Posterior cingulate gyrus (tissue), 11 donors: ENCODE measurements at places on chromosomes 7 and 10.

- DNase-seq: no peak
These were observed 32.5 kb downstream of the ARHGAP22 start for GRCh38 chr10:48572414-48572813.

DNA sequence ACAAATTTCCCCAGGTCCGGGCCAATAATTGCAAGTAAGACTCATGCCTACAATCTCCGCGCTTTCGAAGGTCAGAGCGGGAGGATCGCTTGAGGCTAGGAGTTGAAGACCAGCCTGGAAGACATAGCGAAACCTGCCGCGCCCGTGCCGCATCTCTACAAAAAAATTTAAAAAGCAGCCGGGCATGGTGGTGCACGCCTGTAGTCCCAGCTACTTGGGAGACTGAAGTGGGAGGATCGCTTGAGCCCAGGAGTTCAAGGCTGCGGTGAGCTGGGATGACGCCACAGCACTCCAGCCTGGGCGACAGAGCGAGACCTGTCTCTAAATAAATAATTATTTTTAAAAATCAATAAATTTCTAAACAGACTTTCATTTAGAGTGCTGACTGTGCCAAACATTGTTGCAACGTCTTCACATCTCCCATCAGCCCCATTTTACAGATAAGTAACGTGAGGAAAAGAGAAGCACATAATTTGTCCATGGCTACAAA lies 494 bp upstream of the CFAP43 start:
- DNase-seq: no peak

- peak; percentile 21 for DNase-seq
These were observed 624.5 kb downstream of the PARD3 start for GRCh38 chr10:34190580-34190979.

- no peak for DNase-seq
These were observed 185.8 kb downstream of the GRM8 start for GRCh38 chr7:127066974-127067373.

DNA sequence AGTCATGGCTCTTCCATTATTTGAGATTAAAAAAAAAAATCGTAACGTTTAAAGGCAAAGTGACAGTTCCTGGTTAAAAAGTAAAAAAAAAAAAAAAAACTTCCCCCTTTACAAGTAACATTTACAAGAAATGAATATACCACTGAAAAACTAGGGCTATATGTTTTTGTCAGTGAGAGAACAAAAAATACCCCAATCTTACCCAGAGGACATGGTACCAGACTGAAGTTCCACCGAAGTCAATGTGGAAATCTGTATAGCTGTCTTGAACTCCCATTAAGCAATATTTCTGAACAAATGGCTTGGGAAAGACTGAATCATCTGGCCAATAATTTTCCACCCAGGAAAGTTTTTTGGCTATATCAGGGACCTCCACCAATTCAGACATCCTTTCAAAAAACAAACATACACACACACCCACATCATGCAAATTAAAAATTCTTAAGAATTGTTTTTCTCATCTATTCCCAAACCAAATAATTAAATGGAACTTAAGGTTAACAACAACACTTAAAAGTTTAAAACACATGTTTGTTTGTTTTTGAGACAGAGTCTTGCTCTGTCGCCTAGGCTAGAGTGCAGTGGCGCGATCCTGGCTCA lies 50.2 kb downstream of the KDM7A start:
- DNase-seq: no peak

DNA sequence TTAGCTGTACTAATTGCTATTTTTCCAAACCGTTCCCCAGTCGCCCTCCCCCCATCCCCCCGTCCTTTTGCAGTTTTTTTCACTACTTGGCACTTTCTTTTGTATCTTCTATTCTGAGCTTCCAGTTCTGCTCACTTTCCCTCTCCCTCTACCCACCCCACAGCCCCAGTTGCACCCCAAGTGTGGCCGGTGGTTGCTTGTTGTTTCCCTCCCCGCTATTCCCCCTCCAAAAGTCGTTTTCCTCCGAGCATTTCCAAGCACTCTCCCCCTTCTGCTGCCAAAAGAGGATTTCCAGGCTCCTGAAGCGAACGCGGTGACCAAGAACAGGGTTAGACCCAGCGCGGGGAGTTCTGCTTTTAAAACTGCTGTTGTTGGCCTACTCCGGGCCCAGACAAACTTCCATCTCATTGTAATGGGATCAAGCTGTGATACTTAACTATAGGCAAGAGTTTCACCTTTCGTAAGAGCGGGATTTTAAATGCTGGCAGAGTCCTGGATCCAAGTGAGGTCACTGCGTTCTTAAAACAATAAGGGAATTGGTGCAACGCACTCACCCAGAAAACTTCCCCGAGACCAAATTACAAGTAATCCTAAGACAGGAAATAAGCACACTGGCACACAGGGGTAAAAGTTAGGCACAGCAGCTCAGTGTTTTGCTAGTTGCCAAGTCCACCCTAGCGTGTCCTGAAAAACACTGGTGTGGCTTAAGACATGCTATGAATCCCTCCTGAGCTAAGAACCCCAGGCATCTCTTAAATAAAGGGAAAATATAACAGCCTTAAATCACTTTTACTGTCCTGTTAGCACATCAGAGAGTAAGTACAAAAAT lies 1.5 kb upstream of the RGS10 start:
- no peak for DNase-seq

DNA sequence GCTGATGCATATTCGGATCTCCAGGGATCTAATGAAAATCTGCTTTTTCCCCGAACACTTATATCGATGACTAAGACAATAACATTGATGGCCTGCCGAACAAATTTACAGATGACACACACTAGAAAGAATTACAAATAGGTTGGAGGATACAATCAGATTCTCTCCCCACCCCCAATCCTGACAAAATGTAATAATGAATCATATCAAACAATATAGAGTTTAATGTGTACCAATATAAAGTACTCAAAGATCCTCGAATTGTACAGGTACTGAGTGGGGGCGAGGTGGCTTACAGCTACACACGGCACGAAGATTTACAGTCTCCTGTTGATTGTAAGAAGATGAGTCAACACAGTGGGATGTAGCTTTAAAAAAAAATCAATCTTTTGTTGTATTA lies 182.7 kb upstream of the MKLN1 start:
- DNase-seq: no peak

DNA sequence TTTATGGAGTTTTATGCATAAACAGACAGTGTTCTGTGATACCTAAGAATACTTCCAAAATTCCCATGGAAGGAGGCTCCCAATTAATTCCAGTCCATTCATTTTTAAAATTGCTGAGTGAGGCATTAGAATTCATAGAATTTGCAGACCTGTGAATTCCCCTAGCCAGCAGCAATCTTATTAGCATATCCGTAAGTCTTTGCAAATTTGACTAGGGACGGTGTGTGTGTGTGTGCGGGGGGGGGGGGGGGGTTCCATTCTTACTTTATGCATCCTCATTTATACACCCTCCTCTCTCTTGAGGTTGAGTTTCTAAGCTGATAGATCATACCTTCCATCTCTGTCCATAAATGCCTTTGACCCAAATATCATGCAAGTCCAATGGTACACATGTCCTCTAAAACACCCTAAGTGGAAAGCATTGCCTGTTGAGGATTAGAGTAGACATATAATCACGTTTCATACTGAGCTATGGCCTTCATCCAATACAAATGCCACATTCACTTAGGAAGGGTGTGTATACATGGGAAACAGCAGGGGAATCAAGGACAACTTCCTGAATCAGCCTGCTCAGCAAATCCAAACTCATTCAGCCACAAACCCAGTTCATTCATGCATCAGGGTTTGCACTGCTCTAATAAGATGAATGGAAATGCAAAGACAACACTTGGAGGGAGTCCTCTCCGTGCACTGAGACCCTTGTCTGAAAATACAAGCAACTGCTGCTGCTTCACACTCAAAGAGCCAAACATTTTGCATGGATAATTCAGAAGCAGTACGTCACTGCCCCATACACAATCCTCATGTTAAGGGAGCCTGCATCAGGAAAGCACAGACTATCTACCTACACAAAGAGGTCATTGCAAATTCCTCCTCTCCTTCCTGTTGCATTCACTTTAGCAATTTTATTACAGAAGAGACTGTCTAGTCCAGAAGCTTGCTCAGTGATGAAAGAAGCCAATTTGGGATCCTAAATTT lies 350.8 kb downstream of the KCNMA1 start:
- DNase-seq: no peak

- no peak for DNase-seq
These were observed 67.4 kb downstream of the MMRN2 start for GRCh38 chr10:86889997-86890396.

- no peak for DNase-seq
These were observed 270.5 kb upstream of the ETV1 start for GRCh38 chr7:14260011-14260410.

- DNase-seq: no peak
These were observed 202.5 kb upstream of the GPR26 start for GRCh38 chr10:123463698-123464097.

DNA sequence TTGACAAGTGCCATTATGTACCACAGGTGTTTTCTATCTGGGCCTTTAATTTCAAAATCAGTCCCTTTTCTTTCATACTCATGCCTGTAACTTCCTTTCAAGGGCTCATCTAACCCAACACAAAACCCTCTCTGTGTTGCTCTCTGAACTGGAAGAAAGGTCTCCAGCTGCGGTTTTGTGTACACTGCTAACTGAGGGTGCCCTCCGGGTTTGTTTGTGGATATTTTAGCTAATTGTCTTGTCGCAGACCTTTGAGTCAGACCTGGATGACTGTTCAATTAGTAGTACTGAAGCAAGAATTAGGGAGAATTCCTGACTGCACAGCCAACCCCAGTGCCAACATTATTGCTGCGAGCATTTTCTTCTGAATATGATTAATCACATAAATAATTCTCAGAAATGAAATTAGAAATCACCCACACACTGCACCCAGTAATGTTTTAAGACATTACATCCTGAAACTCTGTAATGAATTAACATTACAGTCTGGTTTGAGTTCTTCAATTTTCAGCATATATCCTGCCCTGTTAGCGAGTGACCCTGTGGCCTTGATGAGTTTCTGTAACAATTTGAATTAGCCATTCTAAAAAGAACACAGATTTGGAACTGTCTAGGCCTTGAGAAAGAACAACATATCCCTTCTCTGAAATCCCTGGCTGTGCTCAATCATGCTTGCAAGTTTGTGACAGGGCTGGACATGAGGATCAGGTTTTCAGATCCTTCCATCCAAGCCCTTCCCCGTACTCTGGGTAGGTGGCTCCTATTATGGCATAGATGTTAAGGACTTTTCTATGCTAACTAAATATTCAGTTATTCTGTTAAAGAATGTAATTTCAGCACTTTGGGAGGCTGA lies 460.1 kb downstream of the PLXDC2 start:
- no peak for DNase-seq

DNA sequence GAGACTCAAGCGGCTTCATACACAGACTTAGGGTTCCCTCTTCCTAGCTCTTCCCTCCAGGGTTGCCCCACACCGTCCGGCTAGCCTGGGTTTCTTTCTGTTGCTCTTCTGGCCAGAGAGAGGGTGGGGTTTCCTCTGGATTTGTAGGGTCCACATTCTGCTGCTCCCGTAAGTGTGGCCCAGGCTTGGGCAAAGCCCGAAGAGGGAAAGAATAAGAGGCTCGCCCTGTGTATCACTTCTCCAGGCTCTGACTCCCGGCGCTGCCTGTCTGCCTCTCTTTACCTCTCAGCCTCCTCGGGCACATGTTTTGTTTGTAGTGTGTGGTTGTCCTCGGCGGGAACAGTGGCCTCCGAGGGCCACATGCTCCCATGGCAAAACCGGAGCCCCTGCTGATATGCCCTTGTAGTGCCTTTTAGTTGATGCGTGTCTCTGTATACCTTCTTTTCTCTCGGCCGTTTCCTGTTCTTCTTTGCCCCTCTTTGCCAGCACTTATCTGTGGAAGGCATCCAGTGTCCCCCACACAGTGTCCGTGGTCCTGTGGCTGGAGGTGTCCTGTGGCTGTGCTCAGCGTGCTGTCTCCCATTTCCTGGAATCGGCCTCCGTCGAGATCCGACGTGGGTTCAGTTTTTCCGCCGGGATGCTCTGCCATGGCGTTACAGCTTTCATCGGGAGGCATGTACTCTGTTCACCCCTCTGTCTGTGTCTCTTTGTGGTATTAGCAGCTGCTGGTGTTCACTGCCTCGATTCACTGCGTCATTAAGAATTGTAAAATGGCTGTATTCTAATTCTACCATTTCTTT lies 102.9 kb downstream of the INPP5A start:
- no peak for DNase-seq

DNA sequence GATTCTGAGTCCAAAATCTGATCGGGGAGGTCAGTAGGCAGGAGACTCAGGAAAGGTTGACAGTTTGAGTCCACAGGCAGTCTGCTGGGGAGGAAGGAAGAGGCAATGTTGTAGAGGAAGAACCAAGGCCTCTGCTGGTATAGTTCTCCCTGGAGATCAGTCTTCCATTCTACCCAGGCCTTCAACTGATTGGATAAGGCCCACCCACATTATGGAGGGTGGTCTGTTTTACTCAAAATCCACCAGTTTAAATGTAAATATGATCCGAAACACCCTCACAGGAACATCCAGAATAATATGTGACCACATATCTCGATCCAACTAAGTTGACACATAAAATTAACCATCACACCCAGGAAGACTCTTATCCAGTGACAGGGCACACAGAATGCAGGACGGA lies 425.3 kb upstream of the ZMIZ1 start:
- DNase-seq: no peak

DNA sequence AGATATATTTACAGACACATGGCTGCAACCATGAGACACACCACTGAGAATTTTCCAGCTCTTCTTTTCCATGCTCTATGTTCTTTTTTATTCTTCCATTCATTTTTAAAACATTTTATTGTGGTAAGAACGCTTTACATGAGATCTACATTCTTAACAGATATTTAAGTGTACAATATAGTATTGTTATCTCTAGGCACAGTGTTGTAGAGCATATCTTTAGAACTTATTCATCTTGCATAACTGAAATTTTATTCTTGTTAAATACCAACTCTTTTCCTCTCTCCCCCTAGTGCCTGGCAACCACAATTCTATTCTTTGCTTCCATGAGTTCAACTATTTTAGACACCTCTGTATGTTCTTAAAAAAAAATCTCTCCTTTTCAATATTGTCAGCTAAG lies 67.1 kb upstream of the HABP2 start:
- DNase-seq: no peak

GRCh38 chr7:101201695-101202602 lies 1.1 kb upstream of the MOGAT3 start:
- no peak for DNase-seq

DNA sequence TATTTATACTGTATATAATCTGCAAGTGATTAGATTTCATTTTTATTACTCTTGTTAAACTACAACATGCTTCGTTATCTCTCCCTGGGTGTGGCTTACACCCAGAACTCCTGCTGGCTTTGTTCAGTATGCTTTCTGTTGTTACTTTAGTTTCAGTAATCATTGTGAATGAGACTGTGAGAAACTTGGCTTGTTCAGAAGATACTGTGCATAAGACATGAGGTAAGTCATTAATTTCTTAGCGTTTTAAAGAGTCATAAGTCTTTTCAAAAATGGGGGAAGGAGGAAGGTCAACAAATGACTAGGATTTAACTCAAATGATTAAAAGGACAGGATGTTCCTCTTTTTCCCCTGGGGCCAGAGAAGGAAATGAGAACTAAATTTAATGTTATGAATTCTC lies 11.6 kb upstream of the ADD3 start:
- DNase-seq: no peak

GRCh38 chr10:106830006-106830405 lies 334.5 kb downstream of the SORCS1 start:
- no peak for DNase-seq

- DNase-seq: peak; percentile 98
These were observed 212.3 kb upstream of the ZMIZ1 start for GRCh38 chr10:78856421-78856820.
